NCI-H1694 treated with DMSO at 0.1 percent for 48 hours (cell line): ENCODE measurements at places on chromosomes 7 and 10.

DNA sequence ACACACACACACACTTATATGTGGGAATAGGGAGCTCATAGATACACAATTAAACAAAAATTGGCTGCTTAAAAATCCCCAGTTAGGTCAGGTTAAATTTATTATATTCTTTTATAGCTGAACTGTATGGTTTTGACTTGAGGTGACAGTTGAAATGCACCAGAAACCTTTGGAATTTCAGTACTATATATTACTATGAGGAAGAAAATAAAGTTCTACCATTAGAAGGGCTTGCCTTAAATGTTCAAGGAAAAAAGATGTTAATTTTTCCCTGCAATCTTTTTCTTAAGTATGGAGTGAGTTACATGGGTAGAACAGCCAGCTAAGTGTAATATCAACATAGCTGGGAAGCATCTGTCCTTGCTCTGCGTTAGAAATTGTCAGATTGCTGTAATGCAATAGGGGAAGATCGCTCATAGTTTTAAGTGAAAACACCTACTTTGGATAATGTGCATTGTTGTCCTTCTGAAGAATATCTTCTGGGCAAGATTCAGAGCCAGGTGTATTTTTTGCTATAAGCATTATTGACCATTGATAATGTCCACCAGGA is 415.8 kb upstream of the MKI67 start:
- peak; percentile 11 for DNase-seq

- DNase-seq: no peak
These were observed 208.0 kb upstream of the CSTF2T start for GRCh38 chr10:51907361-51907760.

DNA sequence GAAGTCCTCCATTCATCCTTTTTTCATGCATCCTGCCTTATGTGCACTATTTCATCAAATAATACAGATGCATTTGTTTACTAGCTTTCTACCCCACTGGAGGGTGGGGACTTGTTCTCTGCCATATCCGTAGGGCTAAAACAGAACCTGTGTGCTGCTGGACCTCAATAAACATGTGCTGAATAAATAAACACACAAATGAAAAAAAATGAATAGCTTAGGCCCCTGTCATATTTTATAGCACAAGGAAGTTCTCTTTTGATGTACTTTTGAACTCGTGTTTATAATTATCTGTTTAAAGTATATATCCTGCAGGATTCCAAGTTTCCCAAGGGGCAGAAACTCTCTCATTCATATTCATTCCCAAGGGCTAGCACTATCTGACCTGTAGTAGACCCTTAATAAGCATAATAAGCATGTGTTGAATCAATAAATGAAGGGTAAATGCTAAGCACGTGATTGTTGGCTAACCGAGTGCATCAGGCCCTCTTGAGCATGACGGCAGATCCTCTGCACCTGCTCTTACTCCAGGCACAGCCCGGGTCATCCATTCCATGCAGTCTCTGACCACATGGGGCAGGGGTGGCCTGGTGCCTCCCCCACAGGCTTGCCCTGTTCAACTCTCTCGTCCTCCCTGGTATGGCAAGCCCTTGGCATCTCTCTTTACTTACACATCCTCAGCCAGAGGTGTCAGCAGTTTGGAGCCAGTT is 474.1 kb upstream of the ZMIZ1 start:
- no peak for DNase-seq

- DNase-seq: no peak
These were observed 39.1 kb upstream of the WDFY4 start for GRCh38 chr10:48645600-48645999.

DNA sequence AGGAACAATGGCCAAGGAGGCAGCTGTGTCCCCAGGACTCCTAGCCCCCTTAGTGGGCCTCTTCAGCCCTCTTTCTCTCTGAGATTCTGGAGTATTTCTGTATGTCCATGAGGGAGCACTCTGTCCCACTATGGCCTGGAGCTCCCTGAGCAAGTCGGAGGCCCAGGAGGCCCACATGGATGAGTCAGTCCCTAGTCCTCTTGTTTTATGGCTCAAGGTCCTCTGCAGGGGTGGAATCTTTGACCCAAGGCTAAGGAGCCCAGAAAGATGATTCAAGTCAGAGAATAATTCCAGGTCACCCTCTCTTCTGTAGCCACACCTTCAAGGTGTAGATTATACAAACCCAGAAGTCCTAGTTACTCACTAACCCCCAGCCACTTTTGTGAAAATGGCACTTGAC is 125.6 kb downstream of the PLXNA4 start:
- DNase-seq: no peak

- peak; percentile 28 for DNase-seq
These were observed 205.8 kb upstream of the FRMD4A start for GRCh38 chr10:14536241-14537213.

- DNase-seq: no peak
These were observed 161.3 kb upstream of the AUTS2 start for GRCh38 chr7:69436946-69437345.

- DNase-seq: no peak
These were observed 141.0 kb downstream of the AOAH start for GRCh38 chr7:36583318-36583717.

GRCh38 chr10:108848046-108848445 is 1075.3 kb downstream of the XPNPEP1 start:
- DNase-seq: no peak

GRCh38 chr10:112151524-112152039 is 32.0 kb downstream of the GPAM start:
- no peak for DNase-seq

DNA sequence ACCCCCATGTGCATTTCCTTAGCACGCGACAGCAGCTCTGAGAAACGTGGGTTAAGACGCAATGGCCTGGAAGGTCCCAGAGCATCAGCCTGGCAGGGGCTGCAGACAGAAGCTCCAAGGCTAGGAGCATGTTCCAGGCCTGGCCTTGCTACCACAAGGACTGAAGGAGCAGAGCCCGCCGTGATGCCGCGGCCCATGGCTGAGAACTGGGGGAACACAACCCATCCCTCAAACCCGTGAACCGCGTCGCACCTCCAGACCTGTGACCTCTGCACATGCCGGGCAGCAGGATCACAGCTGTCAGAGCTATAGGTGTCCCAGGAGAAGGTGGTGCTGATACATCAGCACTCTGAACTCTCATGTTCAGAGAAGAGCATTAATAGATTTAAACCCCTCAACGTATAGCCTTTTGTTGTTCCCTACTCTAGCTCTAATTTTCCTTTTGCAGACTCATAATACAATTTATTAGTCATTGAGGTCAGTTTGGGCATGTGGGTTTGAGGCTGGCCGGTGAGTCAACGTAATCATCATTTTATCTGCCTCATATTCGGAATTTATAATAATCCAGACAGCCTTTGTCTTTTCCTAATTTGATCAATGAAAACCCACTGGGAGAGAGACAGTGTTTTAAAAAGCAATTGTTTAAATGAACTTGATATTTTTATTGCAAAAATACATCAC is 222.5 kb upstream of the TCERG1L start:
- no peak for DNase-seq

DNA sequence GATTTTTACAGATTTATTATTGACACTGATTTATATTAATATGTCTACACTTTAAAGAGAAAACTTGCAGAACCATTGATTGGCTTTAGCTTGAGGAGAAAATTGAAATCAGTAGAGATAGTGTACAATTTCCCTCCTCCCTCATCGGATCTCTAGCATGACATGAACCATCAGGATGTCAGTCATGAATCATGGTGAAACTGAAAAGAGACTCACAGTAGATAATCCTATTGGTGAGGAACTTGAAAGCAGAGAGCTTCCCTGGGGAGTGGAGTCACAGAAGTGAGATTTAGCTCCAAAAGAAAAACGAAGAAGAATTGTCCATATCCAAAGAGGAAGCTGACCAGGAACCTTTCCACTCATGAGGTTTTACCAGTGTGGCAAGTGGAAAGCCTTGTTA is 346.8 kb downstream of the ABCA13 start:
- no peak for DNase-seq

GRCh38 chr7:124779194-124779593 is 13.6 kb upstream of the GPR37 start:
- no peak for DNase-seq
